ENCODE measurements at places on chromosomes 6 and 20. TPM values are rescaled to one million over a fixed set of nuclear protein-coding genes. Genes with fewer than 3 reads are reported as not detected.

The IFNGR1 gene
- 20.3 TPM for total RNA-seq

The RARS2 gene
- total RNA-seq, result 39.5 TPM

The NMBR gene
- total RNA-seq, result not detected

The HSPA1B gene
- 78.5 TPM for total RNA-seq

The RAD21L1 gene
- not detected for total RNA-seq

The HLA-F gene
- 0.98 TPM for total RNA-seq

GRCh38 chr6:144919560-144919959, 634.4 kb downstream of the UTRN start:
- no peak for DNase-seq
- H3K4me3 ChIP-seq, result no peak overlapping the region
- peaks cover 11% of the 10 kb centered on the region for H3K4me1 ChIP-seq
- no peaks in the 10 kb centered on the region for H3K36me3 ChIP-seq

- no peaks in the 10 kb centered on the region for H3K36me3 ChIP-seq
- H3K27ac ChIP-seq, result no peak overlapping the region
- no peak for DNase-seq
- H3K4me1 ChIP-seq, result no peaks in the 10 kb centered on the region
- H3K4me3 ChIP-seq, result no peak overlapping the region
Measured at GRCh38 chr6:137846772-137847313, 20.2 kb upstream of the TNFAIP3 start.

DNA sequence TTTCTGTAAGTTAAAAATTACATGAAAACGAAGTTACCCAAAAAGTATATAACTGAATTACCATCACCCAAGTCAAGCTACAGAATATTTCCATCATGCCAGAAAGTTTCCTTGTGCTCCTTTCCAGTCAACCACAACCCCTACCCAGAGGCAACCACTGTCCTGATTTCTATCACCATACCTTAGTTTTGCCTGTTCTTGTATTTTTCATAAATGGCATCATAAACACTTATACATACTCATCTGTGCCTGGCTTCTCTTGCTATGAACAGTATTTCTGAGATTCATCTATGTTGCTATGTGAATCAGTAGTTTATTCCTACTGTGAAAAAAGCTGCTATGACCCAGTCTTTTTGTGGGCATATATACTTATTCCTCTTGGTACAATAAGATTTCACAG, 7.4 kb downstream of the FKBP5 start:
- H3K4me3 ChIP-seq, result no peak overlapping the region
- H3K4me1 ChIP-seq, result peaks cover 9% of the 10 kb centered on the region
- no peak overlapping the region for H3K27ac ChIP-seq
- no peak for DNase-seq
- no peaks in the 10 kb centered on the region for H3K27me3 ChIP-seq
- peaks cover 2% of the 10 kb centered on the region for H3K36me3 ChIP-seq

GRCh38 chr20:49656304-49656703, 57.4 kb downstream of the B4GALT5 start:
- peaks cover under 1% of the 10 kb centered on the region for H3K4me1 ChIP-seq
- no peak overlapping the region for H3K4me3 ChIP-seq

DNA sequence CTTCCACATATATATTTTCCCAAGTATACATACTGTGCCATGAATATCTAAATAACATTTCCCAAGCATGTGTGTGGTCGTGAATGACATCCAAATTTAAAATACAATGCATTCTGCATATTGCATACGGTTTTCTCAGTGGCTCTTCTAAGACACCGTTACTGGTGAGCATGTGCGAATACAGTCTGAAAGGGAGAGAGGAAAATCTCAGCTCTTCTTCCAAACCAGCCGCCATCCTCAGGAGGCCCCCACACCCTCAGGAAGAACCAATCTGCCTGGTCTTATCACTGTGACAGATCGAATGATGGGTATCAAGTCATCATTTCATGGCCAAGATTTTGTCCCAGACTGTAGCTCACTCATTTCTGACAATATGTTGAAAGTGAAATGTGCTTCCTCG, 50.7 kb downstream of the ADAT2 start:
- no peak overlapping the region for H3K4me3 ChIP-seq
- H3K27me3 ChIP-seq, result no peaks in the 10 kb centered on the region
- H3K36me3 ChIP-seq, result no peaks in the 10 kb centered on the region
- no peak for DNase-seq
- H3K4me1 ChIP-seq, result peaks cover 40% of the 10 kb centered on the region

- no peaks in the 10 kb centered on the region for H3K27me3 ChIP-seq
- no peak overlapping the region for H3K27ac ChIP-seq
- no peak overlapping the region for H3K4me3 ChIP-seq
- no peaks in the 10 kb centered on the region for H3K36me3 ChIP-seq
- H3K4me1 ChIP-seq, result peaks cover 7% of the 10 kb centered on the region
- no peak for DNase-seq
Measured at GRCh38 chr6:78835817-78836216, 31.5 kb upstream of the IRAK1BP1 start.

- H3K4me3 ChIP-seq, result no peak overlapping the region
- H3K36me3 ChIP-seq, result no peaks in the 10 kb centered on the region
- H3K27ac ChIP-seq, result no peak overlapping the region
- no peak for DNase-seq
- peaks cover 43% of the 10 kb centered on the region for H3K4me1 ChIP-seq
Measured at GRCh38 chr20:2238601-2239000, 57.2 kb upstream of the TGM3 start.

- no peak for DNase-seq
- no peak overlapping the region for H3K4me3 ChIP-seq
- H3K36me3 ChIP-seq, result no peaks in the 10 kb centered on the region
- no peak overlapping the region for H3K27ac ChIP-seq
- no peaks in the 10 kb centered on the region for H3K27me3 ChIP-seq
Measured at GRCh38 chr6:14147891-14148290, 30.3 kb downstream of the CD83 start.

GRCh38 chr6:142384519-142385254, 82.9 kb downstream of the ADGRG6 start:
- no peak for DNase-seq
- H3K27me3 ChIP-seq, result no peaks in the 10 kb centered on the region
- H3K27ac ChIP-seq, result peak overlapping the region; percentile 19
- H3K36me3 ChIP-seq, result peaks cover 7% of the 10 kb centered on the region
- H3K4me1 ChIP-seq, result peaks cover 44% of the 10 kb centered on the region

DNA sequence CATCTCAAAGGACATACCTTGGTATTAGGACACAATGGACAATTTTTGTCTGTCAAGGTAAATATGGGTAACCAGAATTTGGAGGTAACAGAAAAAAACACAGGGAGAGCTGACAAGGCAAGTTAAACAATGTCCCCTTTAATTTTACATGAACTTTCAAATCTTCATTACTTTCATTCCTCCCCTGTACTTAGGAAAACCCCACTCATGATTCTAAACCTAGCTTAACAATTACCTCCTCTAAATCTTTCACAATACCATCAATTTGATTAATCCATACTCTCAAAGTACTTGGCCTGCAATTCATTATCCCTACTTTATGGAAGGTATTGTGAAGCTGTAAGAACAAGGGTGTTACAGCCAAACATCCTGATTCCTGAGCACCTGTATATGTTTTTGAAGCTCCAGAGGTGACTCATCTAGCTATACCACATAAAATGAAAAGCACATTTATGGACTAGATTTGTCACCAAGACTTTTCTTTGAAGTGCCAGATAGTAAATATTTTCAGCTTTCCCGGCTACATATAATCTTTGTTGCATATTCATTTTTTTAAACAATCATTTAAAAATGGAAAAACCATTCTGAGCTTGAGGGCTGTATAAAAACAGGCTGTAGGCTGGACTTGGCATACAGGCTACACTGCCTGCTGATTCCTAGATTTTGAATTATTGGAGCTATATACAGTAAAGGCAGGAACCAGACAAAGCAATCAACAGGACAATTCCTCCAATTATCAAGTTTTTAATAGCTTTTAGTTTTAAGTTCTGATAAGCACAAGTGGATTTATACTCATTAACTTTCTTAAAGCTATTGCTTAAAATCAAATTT, 22.9 kb downstream of the DEK start:
- no peak overlapping the region for H3K4me3 ChIP-seq
- peaks cover 12% of the 10 kb centered on the region for H3K4me1 ChIP-seq
- no peak for DNase-seq
- H3K36me3 ChIP-seq, result peaks cover 32% of the 10 kb centered on the region
